Tibial nerve (tissue), 4 donors: ENCODE measurements at places on chromosomes 2 and 18. TPM values are rescaled to one million over a fixed set of nuclear protein-coding genes. Genes with fewer than 3 reads are reported as not detected.

The FBXO41 gene
- total RNA-seq: 1.5 TPM

The TRAPPC12 gene
- 125 TPM for total RNA-seq

- peak; percentile 32 for DNase-seq
Measured at GRCh38 chr18:68803356-68803755, 5.5 kb downstream of the CCDC102B start.

- no peak for DNase-seq
Measured at GRCh38 chr2:235946590-235946989, 221.6 kb downstream of the GBX2 start.

GRCh38 chr2:41417511-41417910 is 630.3 kb upstream of the PKDCC start:
- no peak for DNase-seq

DNA sequence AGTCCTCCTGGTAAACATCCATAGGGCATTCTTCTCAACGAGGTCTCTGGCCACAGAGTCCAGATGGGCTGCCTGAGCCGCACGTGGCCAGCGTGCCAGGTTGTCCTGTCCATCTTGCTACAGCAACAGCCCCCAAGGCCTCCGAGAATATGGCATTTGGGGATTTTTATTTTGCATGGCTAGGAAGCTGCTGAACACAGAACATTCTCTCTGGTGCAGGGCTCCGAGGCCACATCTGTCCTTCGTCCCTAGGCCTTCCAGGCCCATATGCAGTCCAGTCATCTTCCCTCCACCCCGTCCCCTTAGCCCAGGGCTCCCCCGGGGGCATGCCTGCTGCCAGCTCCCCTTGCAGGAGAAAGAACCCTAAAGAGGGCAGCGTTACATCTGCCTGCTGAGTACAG is 2.3 kb downstream of the HDAC4 start:
- DNase-seq: no peak

DNA sequence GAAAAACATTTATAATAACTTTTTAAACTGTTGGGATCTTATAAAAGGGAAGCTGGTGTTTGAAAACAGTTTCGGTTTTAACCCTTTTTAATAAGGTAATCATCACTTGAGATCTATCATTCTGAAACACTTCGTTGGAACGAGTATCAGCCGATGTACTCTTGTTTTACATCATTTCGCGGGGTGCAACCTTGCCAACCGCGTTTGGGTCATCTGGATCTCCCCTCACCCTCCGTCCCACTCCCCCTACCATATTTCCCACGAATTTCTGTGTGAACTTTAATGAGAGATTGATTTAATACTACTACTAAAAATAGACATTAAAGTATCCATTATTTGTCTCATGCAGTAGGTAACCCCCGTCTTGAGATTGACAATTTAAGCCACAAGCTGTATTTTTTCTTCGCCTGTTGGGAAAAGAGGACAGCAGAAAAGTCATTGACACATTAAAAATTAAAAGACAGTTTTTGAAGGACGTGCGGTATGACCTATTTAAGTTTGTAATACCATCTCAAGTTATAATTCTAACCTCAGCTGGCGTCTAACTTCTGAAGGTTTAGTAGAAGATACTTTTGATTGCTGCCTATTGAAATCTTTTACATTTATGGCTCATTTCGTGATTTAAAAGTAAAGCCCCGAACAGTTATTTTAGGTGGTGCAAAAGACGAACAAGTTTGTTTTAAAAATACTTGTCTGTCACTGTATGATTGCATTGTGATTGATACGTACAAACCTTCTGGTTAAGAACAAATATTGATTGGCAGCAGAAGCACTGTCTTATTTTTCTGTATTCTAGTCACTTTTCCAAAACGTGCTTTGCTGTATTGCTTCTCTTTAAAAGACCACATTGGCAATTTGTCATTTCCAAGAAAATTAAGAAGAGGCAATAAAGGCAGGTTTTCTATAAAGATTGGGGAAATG is 1.5 kb downstream of the CREB1 start:
- DNase-seq: no peak
